ENCODE measurements at places on chromosomes 3 and 15.
A peak's percentile ranks its signal among the peaks of the same experiment; 100 is the strongest.

GRCh38 chr3:32195995-32196540 is 42.4 kb upstream of the CMTM8 start:
- DNase-seq, result no peak

DNA sequence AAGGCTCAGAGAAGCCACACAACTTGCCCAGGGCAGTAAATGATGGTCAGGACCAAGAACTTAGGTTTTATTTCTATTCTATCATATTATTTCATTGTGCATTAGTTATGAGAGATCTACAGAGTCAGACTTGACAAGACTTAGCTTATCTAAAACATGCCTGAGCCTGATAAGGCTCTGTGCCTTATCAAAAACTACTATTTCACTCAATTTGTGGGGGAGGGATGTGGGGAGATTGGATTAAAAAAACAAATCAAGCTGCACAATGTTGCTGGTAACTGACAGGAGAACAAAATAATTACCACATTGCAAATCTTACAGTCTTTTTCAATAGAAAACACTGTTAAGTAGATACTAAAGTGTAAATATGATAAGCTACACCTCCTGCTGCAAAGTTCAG is 16.0 kb downstream of the HACD2 start:
- DNase-seq, result no peak

- DNase-seq, result no peak
Measured at GRCh38 chr15:67031331-67031730, 34.1 kb upstream of the SMAD3 start.

GRCh38 chr3:196650740-196651311 is 11.3 kb downstream of the NRROS start:
- no peak for DNase-seq

- no peak for DNase-seq
Measured at GRCh38 chr3:40152482-40153133, 156.9 kb upstream of the EIF1B start.

GRCh38 chr3:154931484-154931883 is 148.6 kb upstream of the MME start:
- no peak for DNase-seq

- no peak for DNase-seq
Measured at GRCh38 chr3:198062068-198062465, 102.0 kb downstream of the LMLN start.

DNA sequence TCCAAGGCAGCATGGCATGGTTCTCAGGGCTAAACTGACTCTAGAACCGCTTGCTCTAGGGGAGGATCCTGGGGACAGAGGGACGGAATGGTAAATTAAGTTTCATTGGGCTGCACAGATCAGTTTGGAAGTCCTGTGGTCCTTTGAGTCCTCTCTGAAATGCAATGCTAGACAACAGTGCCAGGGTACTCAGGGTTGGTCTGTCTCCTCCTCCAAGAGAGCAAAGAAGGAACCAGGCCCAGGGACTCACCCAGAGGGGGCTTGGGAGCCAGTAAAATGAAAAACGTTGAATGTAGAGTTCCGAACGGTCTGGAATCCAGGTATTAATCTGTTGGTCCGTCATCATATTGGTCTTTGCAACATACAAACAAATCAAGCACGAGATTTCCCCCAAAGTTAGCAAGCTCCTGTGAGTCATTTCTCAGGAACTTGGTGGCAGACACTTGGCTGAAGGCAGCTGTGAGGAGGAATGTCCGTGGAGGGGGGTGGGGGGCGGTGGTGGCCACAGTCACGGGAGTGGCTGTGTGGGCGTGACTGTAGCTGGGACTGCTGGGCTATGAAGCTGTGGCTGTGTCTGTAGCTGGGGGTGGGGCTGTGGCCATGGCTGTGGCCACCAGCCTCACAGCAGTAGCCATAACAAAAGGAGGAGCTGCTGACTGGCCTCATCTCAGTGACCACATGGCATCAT is 361.0 kb downstream of the SHQ1 start:
- DNase-seq, result no peak

DNA sequence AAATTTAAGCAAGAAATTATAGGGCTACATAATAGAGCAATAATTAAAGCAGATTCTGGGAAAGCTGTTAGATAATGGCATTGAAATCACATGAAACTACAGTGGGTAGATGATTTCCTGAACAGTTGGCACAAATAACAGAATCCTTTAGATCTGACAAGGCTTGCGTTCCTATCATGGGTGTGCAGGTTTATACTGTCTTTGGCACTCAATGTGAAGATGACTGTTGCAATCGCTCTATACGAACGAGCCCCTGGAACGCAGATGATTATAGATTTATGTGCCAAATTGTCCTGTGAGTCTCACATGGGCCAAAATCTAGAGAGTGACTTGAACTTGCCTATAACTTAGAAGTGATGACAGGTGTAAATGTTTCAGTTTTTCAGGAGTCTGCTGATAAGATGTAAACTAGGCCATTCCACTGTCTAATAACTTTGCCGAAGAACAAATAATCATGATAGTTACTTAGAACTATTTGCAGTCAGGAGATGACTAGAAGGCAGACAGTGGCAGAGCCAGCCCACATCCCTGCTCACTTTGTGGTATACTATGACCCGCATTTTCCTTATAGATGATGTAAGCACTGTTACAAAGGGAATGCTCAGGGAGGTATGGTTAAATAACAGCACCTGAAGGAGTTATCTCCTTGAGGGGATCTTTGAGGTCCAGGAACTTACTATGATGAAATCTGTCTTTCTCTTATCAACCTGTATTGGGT is 30.5 kb upstream of the TRPC1 start:
- no peak for DNase-seq

DNA sequence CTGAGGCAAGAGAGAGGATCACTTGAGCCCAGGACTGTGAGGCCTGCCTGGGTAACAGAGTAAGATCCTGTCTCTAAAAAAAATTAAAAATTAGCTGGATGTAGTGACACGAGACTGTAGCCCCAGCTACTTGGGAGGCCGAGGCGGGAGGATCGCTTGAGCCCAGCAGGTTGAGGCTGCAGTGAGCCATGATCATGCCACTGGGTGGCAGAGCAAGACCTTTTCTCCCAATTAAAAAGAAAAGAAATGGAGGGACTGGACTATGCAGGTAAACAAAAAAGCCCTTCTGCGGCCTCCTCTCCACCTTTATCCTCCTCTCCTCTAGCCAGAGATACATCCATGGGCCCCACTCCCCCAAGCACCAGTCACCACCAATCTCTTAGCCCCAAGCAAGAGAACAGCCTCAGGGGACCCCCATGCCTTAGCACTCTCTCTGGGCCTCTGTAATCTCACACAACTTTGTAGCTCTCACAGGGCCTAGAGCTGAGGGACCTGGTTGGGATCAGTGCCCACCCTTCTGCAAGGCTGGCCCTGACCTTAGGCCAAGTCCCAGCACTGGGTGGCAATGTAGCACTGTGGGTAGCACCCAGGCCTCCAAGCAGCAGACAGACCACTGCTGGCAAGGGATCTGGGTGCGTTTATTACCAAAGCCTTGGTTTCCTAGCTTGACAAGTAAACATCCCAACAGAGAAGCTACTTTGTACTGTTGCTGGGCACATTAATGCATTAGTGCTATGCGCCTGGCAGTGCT is 43.4 kb downstream of the FAM174B start:
- no peak for DNase-seq

GRCh38 chr15:41154412-41154811 is 38.3 kb upstream of the INO80 start:
- no peak for DNase-seq

GRCh38 chr3:116165641-116166040 is 279.6 kb downstream of the LSAMP start:
- no peak for DNase-seq

DNA sequence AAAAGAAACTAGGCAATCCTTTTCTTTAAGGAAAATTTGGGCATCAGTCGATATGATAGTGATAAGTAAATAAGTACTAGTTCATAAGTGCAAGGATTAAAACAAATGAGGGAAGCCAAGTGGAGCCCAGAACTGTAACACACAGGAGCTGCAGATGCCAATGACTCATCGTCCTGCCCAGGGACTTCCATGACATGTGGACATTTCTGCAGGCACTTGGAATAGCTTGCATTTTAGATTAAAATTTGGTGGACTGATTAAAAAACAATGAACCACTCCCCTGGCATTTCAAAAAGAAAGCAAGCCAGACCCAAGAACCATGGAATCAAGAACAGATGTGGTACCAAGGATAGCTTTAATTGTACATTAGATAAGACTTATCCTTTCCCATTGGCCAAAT is 2.9 kb downstream of the SAMD7 start:
- DNase-seq, result no peak

DNA sequence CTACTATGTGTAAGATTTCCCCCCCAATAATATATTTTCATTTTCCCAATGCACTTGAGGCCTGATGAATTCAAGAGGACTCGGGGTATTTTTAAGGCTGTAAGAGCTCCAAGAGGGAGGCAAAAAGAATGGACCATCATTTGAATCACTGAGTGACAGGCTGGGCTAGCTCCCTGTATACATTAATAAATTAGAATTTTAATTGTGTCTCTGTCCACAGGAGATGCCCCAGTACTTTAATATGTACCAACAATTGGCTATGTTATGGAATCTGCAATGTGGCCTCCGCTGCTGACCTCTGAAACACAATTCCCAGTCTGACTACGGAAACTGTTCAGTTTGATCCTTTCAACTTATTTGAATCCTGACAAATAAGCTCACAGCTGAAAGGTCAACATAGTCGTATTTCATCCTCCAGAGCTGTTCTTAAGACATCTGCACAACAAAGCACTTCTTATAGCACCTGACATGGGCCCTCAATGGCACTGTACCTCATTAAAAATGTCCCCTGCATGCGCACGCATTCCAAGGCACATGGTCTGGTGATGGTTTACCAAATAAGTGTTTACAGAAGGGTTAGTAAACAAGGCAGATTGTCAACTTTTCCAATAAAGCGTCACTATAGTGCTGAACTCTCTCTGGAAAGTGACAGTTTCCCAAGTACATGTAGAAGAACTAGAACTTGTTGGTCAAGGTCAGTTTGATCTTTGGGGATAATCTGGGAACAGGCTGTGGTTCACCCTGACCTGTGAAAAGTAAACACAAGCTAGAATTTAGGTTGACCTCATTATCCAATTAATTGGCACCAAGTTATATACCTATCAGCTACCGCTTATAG is 472.9 kb downstream of the FOXP1 start:
- DNase-seq, result no peak

DNA sequence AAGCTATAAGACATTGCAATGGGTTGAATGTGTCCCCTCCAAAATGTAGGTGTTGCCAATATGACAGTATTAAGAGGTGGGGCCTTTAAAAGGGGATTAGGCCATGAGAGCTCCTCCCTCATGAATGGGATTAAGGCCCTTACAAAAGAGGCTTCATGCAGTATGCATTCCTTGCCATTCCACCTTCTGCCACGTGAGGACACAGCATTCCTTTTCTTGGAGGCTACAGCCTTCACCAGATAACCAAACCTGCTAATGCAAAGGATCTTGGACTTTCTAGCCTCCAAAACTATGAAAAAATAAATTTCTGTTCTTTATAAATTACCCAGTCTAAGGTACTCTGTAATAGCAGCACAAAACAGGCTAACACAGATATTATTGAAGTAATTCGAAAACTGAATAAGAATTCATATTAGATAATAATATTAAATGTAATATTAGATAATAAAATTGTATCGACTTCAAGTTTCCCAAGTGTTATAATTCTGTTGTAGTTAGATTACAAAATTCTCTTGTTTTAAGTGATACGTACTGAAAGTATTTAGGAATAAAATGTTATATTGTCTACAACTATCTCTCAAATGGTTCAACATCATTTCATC is 29.4 kb upstream of the ATP8B4 start:
- DNase-seq, result peak; percentile 62

DNA sequence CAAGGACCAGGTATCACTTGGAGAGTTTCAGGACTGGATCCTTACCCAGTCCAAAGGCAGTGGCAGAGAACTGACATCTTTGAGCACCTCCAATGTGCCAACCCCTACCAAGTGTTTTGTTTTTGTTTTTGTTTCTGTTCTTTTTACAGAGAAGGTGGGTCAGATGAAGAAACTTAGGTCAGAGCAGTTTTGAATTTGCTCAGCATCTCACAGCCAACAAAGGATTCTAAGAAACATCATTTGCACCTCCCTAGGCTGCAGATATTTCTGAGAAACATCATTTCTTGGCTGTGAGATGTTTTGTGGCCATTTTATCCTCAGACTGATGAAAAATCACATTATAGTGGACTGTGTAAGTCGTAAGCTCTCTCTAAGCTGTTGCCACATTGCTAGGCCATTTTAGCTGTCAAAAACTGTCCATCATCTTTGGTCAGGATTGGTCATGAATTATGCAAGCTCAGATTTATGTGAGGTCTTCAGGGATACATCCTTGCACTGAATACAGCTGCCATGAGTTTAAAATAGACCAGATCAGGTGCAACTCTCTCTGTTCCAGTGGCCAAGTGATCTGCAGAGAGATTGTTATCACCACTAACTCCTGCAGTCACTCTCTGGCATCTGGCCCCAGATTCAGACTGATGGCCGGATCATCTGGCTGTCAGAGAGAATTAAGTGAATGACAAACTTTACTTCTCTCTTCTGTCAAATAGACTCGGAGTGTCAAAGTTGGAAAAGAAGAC is 341.5 kb downstream of the EPHB1 start:
- DNase-seq, result no peak

DNA sequence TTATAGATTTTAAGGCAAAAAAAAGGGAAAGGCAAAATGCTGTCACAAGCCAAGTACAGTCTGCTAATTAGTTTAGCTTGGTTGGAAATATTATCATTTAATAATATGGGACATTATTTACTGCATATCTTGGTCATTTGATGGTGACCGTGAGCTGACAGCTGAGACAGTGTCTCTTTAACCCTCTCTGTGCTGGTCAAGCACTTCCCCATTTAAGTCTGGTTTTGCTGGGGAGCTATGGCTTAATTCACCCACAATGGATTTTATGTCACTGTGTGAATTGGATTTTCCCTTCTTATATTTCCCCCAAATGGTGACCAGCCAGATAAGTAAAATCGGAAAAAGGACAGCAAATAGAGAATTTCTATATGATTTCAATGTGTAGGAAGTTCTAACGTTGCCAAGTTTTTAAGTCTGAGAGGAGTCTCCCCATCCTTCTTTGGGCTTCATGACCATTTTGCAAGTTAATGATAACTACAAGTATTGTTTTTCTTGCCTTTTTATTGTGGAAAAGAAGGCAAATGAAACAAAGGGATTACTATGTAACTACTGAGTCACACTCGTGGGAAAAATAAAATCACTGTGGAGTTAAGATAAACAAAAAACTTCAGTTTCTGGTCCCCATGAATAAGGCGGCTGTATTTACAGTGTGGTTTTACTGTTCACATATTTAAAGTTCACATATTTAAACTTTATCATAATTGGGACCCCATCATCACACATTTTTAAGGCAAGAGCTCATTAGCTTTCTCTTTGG is 373.5 kb downstream of the NR2F2 start:
- no peak for DNase-seq

- DNase-seq, result no peak
Measured at GRCh38 chr15:41713047-41713446, 52.8 kb downstream of the MGA start.

DNA sequence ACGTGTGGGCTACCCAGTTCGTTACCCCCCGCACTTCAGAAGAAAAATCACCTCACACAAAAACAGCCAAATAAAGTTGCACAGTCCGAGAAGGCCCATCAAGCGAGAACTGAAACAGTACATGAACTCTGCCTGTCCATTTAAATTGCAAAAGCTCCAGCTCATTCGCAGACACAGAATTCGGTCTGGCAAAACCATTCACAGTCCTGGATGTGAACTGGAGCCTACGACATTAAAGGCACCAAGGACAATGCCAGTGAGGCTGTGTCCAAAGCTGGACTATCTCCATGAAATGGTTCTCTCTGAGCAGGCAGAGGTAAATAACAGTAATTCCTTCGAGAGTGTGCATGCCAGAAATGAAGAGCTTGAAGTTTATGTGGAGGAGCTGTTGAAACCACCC is 261.3 kb upstream of the ICE2 start:
- no peak for DNase-seq
